ENCODE measurements at places on chromosomes 2 and 18.

- DNase-seq, result no peak
Measured at GRCh38 chr2:36169843-36170242, 185.7 kb upstream of the CRIM1 start.

GRCh38 chr2:183605440-183605839, 481.2 kb downstream of the NUP35 start:
- DNase-seq, result no peak

DNA sequence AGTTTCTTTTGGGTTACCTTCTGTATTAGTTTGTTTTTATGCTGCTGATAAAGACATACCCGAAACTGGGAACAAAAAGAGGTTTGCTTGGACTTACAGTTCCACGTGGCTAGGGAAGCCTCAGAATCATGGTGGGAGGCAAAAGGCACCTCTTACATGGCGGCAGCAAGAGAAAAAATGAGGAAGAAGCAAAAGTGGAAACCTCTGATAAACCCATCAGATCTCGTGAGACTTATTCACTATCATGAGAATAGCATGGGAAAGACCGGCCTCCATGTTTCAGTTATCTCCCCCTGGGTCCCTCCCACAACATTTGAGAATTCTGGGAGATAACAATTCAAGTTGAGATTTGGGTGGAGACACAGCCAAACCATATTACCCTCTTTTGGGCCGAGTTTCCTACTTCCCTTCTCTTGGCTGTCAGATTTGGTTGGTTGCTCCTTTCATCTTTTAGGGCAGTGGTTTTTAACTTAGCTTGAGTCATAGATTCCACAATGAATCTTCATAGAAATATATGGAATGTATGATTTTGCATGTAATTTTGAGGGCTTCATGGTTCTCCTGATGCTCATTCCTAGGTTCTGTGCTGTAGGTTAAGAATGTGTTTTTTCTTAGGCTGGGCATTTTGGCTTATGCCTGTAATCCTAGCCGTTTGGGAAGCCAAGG, 44.2 kb downstream of the CEP192 start:
- DNase-seq, result no peak

- DNase-seq, result no peak
Measured at GRCh38 chr2:182732736-182733135, 16.7 kb downstream of the DNAJC10 start.

DNA sequence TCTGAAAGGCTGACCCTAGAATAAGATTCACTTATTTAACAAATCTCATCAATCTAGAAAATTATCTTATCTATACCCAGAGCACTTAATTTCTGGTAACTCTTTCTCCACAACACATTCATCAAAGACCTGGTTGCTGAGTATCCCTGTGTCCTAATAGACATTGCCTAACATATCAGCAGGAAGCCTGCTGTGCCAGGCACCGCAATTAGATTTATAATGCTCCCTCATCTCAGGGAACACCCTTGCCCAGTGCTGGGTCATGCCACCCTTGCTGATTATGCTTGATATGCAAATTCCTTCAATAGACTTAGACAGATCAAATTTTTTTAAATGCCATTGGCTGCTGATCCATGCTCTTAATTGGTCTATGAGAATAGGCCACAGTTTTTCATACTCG, 3.8 kb downstream of the DSG1 start:
- no peak for DNase-seq

- DNase-seq, result no peak
Measured at GRCh38 chr2:1685957-1686783, 58.1 kb downstream of the PXDN start.

GRCh38 chr2:144323946-144324345, 196.0 kb downstream of the ZEB2 start:
- DNase-seq, result peak; percentile 36

GRCh38 chr2:192735447-192735846, 540.7 kb upstream of the TMEFF2 start:
- DNase-seq, result no peak

DNA sequence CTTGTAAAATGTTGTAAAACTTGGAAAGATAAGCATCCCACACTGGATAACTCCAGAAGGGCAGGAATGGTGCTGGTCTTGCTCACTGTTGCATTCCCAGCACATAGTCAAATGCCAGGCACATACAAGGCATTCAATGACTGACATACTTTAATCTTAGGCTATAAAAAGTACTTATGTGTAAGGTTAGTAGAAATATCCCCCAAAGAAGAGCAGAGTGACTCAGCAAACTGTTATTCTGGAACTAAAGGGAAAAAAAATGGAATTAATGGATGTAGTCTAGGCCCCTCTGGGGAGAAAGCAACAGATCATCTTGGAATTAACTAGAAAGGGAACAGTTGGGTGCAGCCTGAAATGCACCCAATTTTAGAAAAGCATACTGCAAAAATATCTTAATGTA, 9.0 kb downstream of the ZBTB14 start:
- DNase-seq, result no peak

GRCh38 chr2:203579730-203580129, 44.6 kb upstream of the RAPH1 start:
- no peak for DNase-seq

- no peak for DNase-seq
Measured at GRCh38 chr18:57831597-57832377, 28.7 kb upstream of the ATP8B1 start.

GRCh38 chr2:54081574-54081973, 33.8 kb upstream of the ACYP2 start:
- no peak for DNase-seq

- DNase-seq, result no peak
Measured at GRCh38 chr2:120228503-120228902, 5.3 kb upstream of the TMEM185B start.

GRCh38 chr2:157321466-157321865, 4.2 kb downstream of the ERMN start:
- DNase-seq, result no peak

GRCh38 chr2:157497638-157498314, 53.9 kb upstream of the CYTIP start:
- peak; percentile 57 for DNase-seq

- no peak for DNase-seq
Measured at GRCh38 chr2:17299891-17300540, 218.2 kb downstream of the RAD51AP2 start.

GRCh38 chr2:214217136-214217535, 193.7 kb upstream of the VWC2L start:
- no peak for DNase-seq

DNA sequence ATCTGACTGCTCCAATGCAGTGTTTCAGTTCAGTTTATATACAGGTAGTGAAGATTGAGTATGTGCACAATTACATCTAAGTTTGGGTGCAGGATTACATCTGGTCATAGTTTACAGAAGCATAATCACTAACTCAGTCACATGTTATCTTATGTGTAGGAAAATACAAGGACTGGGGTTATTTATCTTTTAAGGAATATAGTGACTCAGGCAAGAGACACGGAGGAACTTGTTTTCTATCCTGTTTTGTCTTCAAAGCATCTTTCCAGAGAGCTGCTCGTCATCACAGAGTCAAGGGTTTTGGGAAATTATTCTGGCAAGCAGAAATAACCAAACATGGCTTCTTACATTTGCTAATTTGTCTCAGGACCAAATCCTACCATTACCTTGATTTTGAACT, 1371.5 kb upstream of the TMEFF2 start:
- DNase-seq, result no peak

- no peak for DNase-seq
Measured at GRCh38 chr18:46761059-46761769, 4.4 kb upstream of the ST8SIA5 start.

DNA sequence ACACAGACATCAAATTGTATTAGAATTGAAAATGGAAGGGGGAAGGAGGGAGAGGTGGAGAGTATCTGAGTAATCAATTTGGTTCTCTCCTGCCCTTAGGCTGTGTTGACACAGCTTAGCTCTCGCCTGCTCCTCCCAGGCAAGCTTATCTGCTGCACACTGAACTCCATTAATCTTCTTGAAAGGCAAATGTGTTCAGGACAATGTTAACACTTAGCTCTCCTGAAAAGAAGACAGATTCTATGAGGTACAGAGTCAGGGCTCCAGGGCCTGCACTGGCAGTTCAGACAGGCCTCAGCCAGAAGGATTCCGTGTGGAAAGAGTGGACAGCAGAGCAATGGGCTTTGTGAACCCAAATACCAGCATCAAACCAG, 430.0 kb upstream of the TNP1 start:
- no peak for DNase-seq

DNA sequence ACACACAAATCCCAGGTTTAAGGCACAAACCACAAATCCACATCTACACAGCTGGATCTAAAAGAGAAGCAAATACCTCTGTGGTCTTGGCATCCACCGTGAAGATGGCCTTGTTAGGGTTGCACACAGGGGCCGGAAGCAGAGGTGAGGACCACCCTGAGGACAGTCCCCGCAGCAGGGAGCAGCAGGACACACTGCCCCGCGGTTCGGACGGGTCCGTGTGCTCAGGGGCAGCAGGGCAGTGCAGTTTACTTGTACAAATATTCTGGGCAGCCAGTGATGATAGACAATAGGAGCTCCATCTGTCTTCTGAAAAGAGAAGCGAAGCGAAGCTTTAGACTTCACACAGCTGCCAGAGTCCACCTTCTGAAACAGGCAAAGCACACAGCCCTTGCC, 8.8 kb downstream of the PASK start:
- DNase-seq, result no peak

DNA sequence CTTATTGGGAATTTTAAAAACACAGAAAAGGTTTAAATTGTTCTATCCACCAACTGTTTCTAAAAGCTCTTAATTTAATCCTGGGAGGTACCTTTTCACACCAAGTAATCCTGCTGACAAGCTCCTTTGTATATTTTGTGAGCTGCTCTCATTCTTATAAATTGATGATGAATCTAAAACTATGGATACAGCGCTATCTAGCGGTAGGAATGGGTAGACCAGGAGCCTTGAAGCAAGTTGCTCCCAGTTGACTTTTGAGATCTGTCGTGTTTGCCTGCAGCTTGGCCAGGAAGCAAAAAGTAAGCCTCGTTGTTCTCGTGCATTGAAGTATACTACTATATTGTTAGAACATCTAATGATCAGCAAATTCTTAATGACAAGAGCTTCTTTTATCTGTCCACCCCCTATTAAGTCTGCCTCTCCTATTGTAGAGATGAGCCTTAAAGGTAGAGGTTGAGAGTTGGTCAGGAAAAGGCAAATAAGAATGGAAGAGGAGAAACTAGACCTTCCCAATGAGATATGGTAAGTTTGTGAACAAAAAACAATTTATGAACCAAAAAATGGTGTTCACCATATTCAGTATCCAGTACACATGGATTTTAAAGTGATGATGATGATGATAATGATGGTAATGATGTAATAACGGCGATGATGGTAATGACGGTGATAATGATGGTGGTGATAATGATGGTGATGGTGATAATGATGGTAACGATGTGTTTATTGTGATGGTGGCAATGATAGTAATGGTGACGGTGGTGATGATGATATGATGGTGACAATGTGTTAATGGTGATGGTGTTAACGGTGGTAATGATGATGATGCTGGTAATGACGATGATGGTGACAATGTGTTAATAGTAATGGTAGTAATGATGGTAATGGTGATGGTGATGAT, 212.1 kb upstream of the NCKAP5 start:
- peak; percentile 4 for DNase-seq

GRCh38 chr18:21361307-21361880, 119.4 kb downstream of the GREB1L start:
- DNase-seq, result no peak

DNA sequence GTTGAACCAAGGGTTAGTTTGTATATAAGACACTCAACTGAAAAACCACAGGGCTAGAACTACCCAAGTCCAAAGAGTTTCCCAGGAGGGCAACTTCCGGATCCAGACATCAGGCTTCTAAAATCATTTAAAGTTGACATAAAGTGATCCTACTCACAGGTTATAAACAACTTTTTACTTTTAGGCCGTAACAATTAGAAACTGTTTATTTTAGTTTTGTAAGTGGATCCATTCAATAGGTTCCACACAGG, 454.6 kb downstream of the MEIS1 start:
- no peak for DNase-seq

DNA sequence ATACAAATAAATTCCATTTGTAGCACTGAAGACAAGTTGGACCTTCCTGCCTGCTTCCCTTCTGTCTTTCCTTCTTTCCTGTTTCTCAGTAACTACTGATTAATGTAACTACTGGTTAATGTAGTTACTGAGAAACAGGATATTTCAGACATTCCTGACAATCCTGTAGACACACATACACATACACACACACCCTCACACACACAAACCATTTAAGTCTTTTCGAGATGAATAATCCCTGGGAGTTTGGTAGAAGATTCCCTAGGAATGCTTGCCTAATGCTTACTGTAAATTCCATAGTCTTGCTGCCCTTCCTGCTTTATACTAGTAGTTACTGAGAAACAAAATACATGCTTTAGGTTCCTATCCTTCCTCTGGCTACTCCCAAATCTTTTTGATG, 83.9 kb downstream of the PIK3C3 start:
- no peak for DNase-seq

GRCh38 chr2:176819306-176819705, 393.3 kb upstream of the HNRNPA3 start:
- DNase-seq, result no peak

GRCh38 chr2:161101406-161101805, 58.8 kb upstream of the TANK start:
- no peak for DNase-seq

GRCh38 chr2:127106457-127106990, 430 bp downstream of the BIN1 start:
- no peak for DNase-seq

DNA sequence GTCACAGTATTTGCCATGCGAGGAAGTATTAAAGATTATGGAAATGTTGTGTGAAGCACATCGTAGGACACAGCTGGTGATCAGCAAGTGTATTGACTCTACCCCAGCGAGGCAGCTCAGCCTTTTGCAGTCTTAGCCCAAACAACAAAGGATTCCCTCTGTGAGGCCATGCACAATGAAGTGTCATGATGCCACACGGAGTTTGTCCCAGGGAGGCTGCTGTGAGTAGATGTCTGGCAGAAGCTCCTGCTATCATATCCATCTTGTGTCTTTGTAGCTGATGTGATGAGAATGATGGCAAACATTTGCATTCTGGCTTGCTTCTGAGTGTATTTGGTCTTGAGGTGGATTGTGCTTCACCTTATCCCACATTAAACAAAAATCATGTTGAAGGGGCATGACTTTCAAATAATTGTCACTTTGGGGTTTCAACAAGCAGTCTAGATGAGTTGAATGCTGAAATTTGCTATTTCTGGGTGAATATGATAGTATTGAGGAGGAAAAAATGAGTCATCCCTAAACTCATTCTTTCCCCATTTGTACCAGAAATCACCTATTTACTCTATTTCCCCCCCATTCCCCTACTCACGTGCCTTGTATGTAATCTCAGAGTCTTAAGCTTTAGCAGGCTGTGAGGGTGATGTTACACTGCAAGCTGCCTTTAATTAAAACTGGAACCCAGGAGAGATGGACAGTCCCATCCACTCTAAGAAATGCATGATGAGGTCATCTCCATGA, 273.5 kb downstream of the RNF144A start:
- DNase-seq, result no peak

- DNase-seq, result peak; percentile 0
Measured at GRCh38 chr2:164599954-164600589, 21.2 kb downstream of the GRB14 start.

GRCh38 chr2:11239666-11240462, 84.6 kb downstream of the SLC66A3 start:
- DNase-seq, result no peak
